ENCODE measurements at places on chromosomes 3 and 15.

- no peak for DNase-seq
Observed at GRCh38 chr3:157279237-157279636, 119.3 kb upstream of the CCNL1 start.

DNA sequence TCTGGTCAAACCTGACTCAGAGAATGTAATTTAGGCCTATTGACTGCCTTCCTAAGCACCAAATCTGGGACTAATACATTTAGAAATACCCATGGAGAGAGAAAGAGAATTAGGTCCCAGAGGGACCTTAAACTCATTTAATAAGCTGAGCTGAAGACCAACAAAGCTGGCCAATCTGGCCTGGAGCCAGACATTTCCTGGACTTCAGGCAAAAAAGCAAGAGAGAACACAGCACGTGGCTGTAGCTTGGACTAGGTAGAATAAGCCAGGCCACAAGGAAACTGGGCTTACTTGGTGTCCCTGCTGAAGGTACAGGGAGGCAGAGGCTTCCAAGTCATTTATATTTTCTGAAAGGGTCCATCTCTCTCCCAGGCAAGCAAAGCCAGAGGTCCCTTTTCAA, 88.1 kb downstream of the RTP4 start:
- DNase-seq: no peak

DNA sequence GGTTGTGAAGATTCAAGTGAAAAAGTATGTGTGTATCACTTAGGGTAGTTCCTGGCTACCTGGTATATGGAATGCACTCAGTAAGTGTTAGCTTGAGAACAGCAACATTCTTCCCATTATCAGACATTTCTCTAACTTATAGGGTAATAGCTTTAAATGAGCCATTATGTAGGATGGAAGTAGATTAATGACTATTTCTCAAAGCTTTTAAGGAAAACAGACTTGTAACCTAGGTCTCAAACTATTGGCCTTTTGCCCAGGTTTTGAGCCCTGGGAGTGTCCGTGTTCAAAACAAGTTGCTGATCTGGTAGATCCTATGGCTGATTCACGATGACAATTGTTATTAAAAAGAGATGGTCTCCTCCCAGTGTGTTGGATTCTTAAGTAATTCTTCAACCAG, 129.1 kb upstream of the UMPS start:
- no peak for DNase-seq

DNA sequence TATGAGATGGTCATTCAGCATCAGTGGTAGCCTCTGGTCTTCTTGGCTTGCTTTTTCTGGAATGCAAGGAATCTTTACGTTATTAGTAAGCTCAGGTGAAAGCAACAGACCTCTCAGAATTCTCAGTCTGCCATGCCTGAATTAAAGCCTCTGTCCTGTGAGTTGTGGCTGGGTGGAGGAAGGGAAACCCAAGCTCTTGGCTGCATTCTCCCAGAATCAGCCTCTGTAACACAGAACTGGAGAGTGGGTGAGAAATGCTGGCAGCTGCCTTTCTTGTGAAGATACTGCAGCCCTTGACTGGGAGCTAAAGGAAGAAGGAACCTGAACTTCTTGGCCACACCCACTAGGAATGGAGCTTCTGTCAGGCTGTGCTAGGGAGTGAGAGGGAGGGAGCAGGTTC, 505.8 kb downstream of the EPHA3 start:
- DNase-seq: no peak

DNA sequence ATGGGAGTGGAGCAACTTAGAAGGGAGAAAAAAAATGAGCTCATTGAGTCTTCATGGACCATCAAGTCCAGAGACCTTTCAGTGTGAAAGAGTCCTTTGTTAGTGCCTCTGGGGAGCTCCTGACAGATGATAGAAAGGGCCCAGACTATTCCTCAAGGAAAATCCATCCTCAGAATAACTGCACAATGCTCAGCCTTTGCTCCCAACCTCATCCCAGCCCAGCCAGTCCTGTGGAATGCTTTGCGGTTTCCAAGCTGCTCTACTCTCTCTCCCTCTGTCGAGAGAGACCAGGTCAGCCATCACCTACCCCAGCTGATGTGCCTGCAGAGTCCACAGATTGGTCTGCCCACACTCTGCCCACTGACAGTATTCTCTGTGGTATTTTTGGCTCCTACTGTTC, 406.2 kb downstream of the MFSD1 start:
- no peak for DNase-seq

DNA sequence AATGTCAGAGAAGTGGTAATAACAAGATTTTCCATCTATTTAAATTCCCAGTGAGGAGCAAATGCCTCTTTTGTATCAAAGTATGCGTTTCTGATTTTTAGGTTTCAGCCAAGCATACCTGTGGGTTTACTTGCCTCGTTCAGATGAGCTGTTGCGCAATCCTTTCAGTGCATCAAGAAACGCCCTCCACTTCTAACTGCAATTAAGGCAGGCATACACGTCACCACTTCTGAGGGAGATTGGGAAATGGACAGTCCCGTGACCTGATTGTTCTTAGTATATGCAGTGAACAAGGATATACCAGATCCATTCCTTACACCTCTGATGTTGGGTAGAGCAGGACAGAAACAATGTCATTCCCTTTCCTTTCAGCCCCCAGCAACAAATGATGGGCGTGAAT, 219.0 kb downstream of the ITPR1 start:
- no peak for DNase-seq

- no peak for DNase-seq
Observed at GRCh38 chr15:62416526-62416925, 251.4 kb upstream of the C2CD4B start.

- no peak for DNase-seq
Observed at GRCh38 chr3:124597273-124597672, 133.0 kb upstream of the UMPS start.

GRCh38 chr3:187997490-187997889, 156.5 kb upstream of the LPP start:
- DNase-seq: no peak

GRCh38 chr3:149702691-149703441, 45.0 kb upstream of the WWTR1 start:
- DNase-seq: no peak

DNA sequence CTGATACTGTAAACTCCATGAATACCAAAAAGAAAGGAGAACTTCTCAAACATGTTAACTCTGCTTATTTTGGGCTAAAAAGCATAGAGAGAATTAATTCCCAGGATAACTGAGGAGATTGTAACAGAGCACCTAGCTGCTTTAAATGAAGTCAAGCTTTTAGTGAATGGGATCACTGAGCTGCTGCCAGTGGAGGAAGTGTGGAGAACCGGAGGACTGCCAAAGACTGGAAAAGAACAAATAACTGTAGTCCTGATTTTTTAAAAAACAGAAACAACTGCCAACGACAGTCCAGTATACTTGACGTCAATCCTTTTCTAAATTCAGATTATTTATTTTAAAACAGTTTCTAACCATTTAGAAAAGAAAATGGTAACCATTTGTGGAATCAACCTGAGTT, 3.3 kb downstream of the C3orf70 start:
- no peak for DNase-seq

- no peak for DNase-seq
Observed at GRCh38 chr3:61315871-61316270, 64.6 kb upstream of the FHIT start.

- no peak for DNase-seq
Observed at GRCh38 chr3:194607592-194608389, 25.4 kb downstream of the TMEM44 start.

DNA sequence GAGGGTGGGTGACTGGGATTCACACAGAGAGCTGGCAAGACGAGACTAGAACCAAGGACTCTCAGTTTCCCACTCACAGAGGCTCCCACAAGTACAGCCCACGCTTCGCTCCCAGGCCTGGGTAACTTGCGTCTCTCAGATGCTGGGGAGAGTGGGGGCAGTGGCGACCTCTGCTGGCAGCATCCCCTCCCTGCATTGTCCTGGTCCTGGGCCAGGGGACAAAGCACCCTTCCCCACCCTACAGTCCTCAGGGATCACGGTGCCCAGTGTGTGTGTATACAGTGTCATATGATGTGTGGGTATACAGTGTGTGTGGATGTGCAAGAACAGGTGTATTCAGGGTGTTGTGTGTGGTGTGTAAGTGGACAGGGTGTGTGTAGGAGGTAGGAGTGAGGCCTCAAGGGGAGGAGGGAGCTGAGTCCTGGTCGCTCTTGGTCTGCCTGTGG, 12.8 kb downstream of the VILL start:
- DNase-seq: peak; percentile 85

GRCh38 chr3:148232389-148232788, 465.3 kb upstream of the AGTR1 start:
- no peak for DNase-seq

DNA sequence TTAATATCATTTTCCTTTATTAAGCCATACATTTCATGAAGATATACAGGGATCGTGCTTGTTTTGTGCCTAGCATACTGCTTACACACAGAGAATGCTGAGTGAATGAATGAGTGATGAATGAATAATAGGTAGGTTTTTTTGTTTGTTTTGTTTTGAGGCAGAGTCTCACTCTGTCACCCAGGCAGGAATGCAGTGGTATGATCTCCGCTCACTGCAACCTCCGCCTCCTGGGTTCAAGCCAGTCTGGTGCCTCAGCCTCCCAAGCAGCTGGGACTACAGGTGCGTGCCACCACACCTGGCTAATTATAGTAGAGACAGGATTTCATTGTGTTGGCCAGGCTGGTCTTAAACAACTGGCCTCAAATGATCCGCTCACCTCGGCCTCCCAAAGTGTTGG, 400.0 kb downstream of the ROBO1 start:
- DNase-seq: no peak

- DNase-seq: no peak
Observed at GRCh38 chr3:11690863-11691766, 47.4 kb upstream of the VGLL4 start.

DNA sequence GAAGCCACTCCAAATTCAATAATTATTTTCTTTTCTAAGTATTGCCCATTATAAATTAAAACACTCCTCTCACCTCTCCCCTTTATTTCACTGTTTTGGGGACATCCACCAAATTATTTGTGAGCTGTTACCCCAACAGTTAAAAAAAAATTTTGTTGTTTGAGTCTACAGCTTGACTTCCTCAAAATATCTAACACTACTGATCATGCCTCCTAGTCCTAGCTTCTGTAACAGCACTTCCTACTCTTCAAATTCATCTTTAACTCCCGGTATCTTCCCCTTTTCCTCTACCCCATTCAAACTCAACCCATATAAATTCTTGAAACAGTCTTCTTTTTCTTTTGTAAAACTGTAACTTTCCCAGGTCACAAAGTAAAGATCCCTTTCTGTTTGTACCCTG, 15.9 kb downstream of the PARL start:
- DNase-seq: no peak

- DNase-seq: no peak
Observed at GRCh38 chr3:60932643-60933042, 318.6 kb downstream of the FHIT start.

- no peak for DNase-seq
Observed at GRCh38 chr3:33954956-33955355, 156.5 kb downstream of the PDCD6IP start.

GRCh38 chr15:93887151-93887550, 344.2 kb upstream of the MCTP2 start:
- no peak for DNase-seq

- no peak for DNase-seq
Observed at GRCh38 chr15:83475551-83475950, 28.4 kb downstream of the SH3GL3 start.

DNA sequence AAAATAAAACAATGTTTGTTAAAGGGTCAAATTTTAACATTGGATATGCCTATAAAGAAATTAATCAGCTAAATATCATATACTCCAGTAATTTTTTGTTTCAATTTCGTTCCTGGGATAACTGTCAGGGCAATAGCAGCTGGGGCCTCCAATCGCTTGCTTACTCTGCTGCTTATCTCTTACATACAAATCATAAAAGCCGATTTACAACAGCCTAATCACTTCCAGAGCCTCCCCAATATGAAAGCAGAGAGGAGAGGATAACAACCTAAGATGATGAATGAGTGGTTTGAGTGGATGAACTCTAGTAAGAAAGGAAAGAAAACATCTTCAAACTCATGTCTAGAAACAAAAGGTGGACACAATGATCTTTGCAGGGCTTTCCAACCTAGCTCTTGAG, 80.7 kb upstream of the PSMD6 start:
- DNase-seq: no peak

GRCh38 chr3:118799303-118799702, 235.3 kb downstream of the IGSF11 start:
- DNase-seq: no peak

- DNase-seq: no peak
Observed at GRCh38 chr3:41369838-41370237, 170.5 kb downstream of the CTNNB1 start.

DNA sequence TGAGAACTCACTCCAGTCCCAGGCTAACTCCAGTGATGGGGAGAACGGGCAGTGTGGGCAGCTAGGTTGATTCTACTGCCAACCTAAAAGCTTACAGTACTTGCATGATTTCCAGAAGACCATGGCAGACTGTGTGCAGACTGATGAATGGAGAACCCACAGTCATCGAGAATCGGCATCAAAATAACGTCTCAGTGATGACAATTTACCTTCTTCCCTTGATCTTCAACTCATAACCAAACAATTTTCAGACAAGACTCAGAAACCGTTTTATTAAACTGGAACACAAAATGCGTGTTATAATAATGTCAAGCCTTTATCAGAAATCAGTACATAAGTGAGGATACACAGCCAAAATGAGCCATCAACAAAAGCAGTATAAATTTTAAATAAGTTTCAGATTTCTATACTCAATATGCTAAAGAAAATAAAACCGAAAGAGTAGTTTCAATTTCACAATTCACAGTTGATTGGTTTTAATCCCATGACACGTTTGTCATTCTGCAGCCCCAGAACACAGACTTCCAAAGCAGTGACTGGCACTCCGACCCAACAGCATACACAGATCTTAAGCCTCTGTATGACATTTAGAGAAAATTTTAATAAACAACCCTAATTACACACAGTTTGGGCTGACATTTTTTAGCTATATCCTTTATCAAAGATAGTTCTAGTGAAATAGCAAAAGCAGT, 54.5 kb downstream of the ZMAT3 start:
- no peak for DNase-seq

DNA sequence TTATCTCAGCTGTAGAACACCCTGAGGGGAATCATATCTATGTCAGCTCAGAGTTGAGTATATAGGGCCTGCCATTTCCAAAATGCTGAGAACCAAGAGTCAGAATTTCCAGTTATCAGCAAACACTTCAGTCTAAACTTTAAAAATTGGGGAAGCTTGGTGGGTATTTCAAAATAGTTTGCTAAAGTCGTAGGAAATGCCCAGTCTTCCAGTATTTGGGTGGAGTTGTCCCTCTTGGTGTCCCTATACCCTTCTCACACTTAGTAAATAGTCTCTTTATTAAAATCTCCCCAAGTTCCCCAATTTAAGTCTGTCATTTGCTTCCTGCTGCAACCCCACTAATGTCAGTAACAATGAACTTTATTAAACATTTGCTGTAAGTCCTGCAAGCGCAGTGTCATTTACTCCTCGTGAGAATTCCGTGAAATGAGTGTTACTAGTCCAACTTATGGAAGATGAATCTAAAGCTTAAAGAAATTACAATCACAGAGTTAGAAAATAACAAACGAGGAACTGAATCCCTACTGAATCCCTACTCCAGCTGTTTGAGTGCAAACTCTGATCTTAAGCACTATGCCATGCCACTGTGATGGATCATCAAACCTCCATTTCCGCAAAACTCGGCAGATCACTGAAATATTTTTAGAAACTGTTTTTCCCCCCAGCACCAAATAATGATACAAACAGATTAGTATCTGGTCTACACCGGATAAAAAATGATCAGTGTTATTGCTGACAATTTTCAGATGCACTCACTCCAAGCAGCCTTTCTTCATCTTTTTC, 341.7 kb upstream of the PROK2 start:
- no peak for DNase-seq
